ENCODE measurements at places on chromosomes 4 and X. TPM values are rescaled to one million over a fixed set of nuclear protein-coding genes. Genes with fewer than 3 reads are reported as not detected.

- no peak for DNase-seq
Observed at GRCh38 chr4:153161226-153161963, 42.8 kb upstream of the TRIM2 start.

DNA sequence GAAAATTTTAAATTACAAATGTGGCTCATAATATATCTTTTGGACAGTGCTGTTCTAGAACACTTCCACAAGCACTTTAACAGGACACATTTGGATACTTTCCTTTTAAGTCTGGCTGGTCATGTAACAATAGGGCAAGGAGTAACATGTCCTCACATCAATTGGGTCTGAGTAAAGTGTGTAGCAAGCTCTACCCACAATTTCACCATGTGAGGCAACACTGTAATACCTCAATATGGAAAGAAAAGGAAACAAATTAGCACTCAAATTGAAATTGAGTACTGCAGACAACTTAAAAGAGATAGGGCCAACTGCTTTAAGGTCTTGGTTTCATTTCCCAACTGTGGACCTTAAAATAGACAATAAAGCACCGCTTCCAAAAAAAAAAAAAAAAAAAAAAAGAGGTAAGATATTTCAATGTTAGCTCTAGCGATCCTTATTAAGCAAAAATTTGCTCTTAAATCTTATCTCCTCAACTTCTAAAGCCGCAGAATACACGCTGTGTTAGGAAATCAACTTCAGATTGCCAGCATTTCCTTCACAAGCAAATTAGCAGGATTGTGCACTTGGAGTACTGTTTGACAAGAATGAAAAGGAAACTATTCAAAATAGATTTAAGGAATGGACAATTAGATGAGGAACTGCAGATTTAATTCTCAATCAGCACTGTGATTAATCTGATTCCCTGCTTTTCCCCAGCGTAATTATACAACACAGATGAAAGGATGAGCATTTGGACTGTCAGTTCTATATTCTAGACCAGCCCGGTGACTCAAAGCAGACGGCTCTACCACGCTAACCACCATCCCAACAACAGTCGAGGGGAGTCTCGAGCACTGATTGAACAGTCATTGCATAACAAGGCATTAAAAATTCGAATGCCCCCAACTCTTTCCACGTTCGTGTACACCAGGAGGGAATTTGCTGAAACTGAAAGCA, 1.6 kb downstream of the CASK start:
- DNase-seq: peak; percentile 73

DNA sequence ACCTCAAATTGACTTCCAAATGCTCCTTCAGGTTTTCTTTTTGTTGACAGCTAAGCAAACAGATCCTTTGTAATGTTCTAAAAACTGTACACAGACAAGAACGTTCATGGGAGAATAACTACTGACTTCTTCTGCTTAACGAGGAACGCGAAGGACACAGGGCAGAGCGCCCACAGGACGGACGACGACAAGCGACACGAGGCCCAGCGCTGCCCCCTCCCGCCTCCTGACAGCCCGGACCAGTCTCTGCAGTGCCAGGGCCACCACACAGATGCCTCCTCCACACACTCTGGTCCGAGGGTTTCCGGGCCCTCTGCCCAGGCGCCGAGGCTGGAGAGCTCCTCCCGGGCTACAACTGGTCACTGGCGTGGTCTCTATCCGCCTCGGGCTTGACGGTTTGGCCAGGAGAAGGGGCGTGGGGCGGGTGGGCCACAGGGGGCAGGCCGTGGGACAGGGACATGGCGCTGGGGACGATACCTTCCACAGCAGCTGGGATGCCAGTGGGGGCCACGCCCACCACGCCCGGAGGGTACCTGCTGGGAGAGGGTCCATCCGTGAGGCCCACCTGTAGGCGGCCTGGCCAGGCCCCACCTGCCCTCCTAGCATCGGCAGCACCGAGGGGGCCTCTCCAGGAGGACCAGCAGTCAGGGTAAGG, 36.9 kb downstream of the CTBP1 start:
- DNase-seq: no peak

GRCh38 chrX:124406294-124407014, 60.1 kb downstream of the SH2D1A start:
- DNase-seq: peak; percentile 86

DNA sequence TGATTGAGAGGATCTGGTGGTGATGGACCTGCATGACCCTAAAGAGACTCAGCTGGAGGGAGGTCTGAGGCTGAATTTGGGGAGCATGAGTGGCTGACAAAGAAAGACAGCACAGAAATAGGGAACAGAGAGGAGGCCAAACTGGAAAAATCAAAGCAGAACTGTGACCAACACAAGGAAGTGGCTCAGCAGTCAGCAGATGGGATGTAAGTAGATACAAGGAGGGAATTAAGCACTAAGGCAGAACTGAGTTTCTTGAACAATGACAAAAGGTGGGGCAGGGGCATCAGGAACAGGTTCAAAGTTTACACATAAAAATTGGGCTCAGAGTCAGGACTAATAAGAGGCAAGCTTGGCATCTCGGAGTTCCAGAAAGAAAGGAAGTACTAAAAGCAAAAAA, 144.3 kb upstream of the KLF3 start:
- DNase-seq: no peak

DNA sequence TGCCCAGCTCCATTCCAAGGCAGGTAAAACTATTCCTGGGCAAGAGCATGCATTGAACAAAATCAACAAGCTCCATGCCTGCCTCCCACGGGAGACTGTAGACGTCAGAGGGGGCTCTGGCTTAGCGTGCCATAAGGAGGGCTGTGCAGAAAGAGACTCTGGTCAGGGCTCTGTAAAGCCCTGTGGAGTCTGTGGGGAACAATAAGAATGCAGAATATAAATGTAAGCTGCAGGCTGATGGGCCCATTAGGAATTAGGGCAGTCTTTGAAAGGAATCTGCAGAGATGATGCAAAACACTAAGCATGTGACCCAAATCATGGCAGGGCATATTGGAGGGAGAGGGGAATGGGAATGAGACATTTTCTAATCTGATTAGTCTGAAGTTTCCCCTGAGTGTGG, 170.3 kb downstream of the EFHC2 start:
- DNase-seq: no peak

DNA sequence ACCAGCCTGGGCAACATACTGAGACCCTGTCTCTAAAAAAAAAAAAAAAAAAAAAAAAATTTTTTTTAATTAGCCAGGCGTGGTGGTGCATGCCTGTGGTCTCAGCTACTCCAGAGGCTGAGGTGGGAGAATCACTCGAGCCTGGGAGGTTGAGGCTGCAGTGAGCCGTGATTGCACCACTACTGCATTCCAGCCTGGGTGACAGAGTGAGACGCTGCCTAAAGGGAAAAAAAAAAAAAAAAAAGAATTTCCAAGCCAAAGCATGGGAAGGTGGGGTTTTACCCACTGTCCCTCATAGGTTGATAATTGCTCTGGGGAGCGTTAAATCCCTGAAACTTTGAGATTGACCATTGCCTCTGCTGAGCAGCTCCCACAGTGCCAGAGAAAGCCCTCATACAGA, 427.5 kb downstream of the BCOR start:
- no peak for DNase-seq

ASMT gene
- not detected for total RNA-seq

PAGE2B gene
- total RNA-seq: 0.45 TPM

MAGEE1 gene
- total RNA-seq: 2.0 TPM

GUF1 gene
- 38.4 TPM for total RNA-seq
